Muscle of back (tissue), 13 donors: ENCODE measurements at places on chromosomes 1 and 21. TPM values are rescaled to one million over a fixed set of nuclear protein-coding genes. Genes with fewer than 3 reads are reported as not detected.

GRCh38 chr1:96596226-96596922 lies 125.2 kb upstream of the PTBP2 start:
- peak; percentile 27 for DNase-seq

- no peak for DNase-seq
Measured at GRCh38 chr21:16086936-16087335, 357.2 kb downstream of the USP25 start.

- DNase-seq, result no peak
Measured at GRCh38 chr1:112686835-112687234, 12.4 kb downstream of the MOV10 start.

DNA sequence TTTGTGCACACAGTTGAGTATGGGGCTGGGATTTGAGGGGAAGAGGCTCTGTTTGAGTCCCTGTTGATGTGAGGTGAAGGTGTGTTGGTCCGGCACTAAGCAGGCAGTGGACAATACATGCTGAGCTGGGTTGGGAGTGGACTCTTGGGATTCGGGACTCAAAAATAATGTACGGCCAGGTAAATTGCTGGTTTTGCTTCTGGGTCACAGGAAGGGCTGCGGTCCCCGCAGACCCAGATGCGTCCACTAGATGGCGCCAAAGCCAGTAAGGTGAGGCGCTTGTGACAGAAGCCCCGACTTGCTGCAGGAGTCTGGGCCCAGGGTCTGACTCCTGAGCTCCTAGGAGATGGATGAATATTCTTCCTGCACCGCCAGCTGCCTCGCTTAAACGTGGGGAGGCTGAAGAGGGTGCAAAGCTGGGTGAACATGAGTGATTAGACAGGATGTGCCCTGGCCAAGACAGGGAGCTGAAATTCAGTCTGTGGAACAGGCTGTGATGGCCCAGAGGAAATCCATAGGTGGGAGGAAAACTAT lies 61.4 kb downstream of the ACBD3 start:
- DNase-seq, result peak; percentile 89

GRCh38 chr1:202844935-202845334 lies 34.2 kb downstream of the PCAT6 start:
- no peak for DNase-seq

DNA sequence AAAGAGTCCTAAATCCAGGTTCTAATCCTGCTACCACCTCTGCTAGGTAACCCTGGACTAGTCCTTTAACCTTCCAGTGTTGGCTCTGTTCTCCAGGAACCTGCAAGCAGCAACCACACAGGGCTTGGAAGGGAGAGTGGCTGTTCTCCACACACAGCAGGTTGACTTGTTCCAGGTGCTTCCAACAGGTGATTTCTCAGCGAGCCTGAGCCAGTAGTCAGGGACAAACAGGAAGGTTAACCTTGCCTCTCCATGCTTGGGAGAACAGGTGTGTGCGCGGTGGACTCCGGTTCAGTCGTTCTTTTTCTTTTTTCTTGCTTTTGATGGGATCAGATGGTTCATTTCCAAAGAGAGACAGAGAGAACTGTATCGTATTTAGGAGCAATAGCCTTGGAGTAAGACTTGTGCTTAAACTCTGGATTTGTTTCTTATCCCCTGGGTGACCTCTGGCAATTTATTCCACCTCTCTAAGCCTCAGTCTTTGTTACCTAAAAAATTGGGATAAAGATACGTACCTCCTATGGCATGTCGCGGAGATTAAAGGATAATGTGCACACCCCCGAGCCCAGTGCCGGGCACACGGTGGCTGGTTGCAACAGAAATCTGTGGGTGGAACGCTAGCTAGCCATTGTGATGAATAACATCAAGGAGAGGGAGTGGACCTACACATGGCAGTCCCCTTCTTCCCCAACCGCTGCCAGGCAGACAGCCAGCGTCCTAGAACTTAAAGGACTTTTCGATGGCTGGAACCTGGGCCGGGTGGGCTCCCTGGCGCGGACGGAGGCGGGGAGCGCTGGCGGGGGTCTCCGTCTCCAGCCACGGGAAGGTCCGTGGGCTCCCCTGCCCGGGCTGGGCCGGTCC lies 583 bp upstream of the CACHD1 start:
- peak; percentile 19 for DNase-seq

- DNase-seq, result no peak
Measured at GRCh38 chr21:43884012-43884860, 19.2 kb downstream of the AGPAT3 start.

GRCh38 chr1:231235526-231236207 lies 5.3 kb upstream of the GNPAT start:
- peak; percentile 25 for DNase-seq

GRCh38 chr1:208885060-208885459 lies 640.9 kb upstream of the PLXNA2 start:
- DNase-seq, result no peak

DNA sequence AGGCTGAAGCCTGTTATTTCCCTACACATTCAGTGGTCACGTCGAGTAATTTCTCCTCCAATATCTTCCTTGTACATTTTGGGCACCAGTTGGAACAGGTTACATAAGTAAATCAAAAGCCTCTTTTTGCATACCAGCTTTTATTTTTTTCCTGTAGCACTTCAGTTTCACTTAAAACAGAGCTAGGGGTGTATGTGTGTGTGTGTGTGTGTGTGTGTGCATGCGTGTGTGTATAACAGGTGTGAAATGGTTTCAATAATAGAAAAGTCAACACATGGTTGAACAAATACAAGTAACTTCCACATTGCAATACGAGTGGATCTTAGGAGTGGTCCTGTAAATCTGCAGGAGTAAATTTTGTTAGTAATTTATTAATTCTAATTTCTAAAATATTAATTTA lies 3.0 kb upstream of the MAN1A2 start:
- DNase-seq, result no peak

GRCh38 chr1:29547300-29547699 lies 311.0 kb downstream of the PTPRU start:
- DNase-seq, result no peak

DNA sequence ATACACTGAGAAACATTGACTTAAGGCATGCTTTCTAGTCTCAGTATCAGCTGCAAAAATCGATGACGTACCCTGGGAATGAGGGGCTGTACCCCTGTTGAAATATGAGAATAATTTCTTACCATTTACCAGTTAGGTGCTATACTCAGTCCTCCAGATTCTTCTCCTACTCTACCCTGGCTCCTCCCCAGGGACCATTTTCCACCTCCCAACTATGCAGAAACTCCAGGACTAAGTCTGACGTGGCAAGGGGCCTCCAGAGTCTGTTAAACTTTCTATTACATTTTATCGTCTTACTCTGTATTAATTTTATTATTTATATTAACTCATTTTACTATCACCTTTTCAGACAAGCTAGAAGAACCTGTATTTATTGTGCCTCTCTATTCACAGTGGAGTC lies 124.3 kb downstream of the CYYR1 start:
- DNase-seq, result peak; percentile 36

DNA sequence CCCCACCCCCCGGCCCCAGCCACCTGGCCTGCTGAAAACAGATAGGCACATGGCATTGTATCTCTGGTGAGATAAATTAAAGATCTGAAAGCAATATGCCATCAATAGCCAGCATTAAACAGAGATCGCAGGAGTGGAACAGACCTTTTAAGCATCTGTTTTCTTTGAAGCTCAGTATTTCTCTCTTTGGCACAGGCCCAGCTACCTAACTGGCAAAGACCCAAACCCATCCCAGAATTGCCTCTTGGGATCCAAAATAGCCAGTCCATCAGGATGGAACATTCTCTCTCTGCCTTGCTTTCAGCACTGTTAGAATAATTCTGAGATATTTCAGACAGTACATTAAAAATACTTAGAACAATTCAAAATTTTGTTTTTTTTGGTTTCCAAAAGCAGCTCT lies 46.0 kb downstream of the KCNJ6 start:
- no peak for DNase-seq

DNA sequence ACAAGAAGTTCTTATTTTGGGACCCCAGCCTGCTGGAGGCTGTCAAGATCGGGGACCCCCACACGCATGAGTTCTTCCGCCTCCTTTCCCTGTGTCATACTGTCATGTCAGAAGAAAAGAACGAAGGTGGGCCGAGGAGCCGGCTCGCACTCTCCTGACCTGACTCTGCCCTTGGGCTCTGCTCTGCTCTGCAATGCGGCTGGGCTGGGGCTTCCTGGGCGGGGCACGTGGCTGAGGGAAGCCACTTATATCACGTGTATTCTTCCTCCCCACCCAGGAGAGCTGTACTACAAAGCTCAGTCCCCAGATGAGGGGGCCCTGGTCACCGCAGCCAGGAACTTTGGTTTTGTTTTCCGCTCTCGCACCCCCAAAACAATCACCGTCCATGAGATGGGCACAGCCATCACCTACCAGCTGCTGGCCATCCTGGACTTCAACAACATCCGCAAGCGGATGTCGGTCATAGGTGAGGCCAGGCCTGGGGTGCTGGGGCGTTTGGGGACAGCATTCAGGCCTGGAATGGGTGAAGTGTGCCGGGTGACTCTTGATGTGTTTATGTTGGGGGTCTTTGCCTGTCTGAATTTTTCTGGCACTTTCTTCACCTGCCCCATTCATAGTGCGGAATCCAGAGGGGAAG lies 17.6 kb downstream of the ATP8B2 start:
- DNase-seq, result no peak

GRCh38 chr1:246329900-246330299 lies 177.2 kb downstream of the SMYD3 start:
- DNase-seq, result no peak

GRCh38 chr1:178962853-178963711 lies 62.6 kb upstream of the FAM20B start:
- no peak for DNase-seq

The SPOCD1 gene
- 0.11 TPM for polyA plus RNA-seq

The AMPD1 gene
- polyA plus RNA-seq, result 93.8 TPM

The NTNG1 gene
- polyA plus RNA-seq, result 7.1 TPM

The USH2A gene
- polyA plus RNA-seq, result 0.13 TPM

The UBE2U gene
- polyA plus RNA-seq, result not detected

The NPHS2 gene
- polyA plus RNA-seq, result not detected
